ENCODE measurements at places on chromosomes 5 and 9.

DNA sequence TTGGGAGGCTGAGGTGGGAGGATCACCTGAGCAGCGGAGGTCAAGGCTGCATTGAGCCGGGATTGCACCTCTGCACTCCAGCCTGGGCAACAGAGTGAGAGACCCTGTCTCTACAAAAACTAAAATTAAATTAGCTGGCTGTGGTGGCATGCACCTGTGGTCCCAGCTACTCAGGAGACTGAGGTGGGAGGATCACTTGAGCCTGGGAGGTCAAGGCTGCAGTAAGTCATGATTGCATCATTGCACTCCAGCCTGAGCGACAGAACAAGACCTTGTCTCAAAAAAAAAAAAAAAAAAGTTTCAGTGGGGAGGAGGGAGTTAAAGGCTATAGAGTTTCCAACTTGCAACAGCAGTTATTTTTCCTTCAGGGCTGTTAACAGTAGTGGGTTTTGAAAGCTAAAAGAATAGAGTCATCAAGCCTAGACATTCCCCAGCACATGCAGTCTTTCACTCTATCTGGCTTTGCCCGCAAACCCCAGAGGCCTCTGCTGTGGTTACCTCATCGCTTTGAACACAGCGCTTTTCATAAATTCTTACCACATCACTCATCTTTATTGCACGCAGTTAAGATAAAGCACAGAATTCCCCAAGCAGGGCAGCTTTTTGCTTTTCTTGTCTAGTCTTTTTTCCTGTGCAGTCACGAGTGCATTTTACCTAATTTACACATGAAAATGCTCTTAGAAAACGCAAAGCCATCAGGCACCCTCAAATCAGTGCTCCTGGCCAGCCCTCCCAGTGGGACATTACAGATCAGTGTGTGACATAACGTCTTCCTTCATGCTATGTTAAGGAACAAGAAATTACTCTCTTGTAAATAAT, 8.7 kb upstream of the SLC2A8 start:
- peak; percentile 53 for DNase-seq

DNA sequence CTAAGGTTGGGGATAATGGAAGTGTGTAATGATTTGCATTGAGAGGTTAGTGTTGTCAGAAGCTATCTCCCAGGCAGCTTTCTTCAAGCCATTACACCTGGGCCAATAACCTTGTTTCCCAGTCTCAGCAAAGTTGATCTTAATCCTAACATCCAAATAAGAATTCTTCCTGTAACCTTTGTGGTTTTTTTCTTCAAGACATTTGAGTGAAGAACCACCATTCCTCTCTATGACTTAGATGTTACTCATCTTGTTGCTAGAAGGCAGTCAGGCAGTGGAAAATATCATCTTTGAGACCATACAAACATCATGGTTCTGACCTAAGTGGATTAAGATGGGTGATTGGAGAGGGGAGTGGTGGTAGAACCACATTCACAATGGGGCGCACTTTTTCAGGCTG, 103.5 kb downstream of the NDUFAF2 start:
- no peak for DNase-seq

- no peak for DNase-seq
Observed at GRCh38 chr5:4216142-4216541, 620.5 kb downstream of the IRX1 start.

DNA sequence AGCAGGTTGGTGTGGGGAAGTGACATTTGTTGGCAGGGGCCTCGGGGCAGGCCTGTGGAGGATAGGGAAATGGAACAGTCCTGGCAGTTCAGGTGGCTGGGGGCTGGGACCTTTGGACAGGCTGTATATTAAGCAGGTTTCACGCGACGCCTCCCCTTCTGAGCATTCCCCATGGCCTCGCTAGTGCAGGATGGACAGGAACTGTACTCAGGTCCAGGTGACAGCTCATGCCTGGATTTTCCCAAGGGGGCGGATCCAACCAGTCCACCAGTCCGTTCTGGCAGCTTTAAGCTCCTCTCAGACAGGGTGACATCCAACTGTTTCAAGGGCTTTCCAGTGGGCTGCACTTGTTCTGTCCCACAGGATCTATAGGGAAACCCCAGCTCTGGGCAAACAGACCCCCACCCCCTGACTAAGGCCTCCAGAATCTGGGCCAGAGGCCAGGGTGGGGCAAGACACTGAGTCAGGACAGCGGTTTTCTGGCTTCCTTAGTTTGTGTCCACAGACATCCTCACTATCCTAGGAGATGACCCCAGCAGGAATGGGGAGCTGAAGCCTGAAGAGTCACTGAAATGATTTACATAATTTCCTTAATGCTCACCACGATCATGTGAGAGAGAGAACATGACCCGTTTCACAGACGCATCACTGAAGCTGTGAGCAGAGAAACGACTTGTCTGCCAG, 20.9 kb downstream of the CSF2 start:
- DNase-seq, result no peak

DNA sequence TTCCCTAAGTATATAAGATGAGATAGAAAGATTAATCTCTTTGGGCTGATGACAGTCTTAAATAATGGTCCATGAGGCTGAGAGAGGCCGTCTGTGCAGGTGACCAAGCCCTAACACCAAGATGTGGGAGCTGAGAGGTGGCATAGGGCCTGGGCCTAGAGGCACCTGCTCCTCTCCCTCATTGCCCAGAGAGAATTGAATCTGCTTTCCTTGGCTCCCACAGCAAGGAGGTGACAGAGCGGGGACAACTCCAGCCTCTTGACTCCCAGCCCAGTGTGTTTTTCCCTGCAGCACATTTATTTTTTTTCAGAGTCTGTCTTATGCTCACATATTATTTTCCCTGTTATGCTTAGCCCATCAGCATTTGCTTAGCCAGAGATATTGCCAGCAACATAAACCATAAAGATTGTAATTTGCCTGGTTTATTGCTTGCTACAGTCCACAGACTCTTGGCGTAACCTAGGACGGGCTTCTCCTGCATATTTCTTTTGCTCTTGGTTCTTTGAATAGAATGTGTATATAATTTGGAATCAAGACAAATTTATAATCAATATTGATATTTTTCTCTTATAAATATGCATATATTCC, 105.6 kb downstream of the NTRK2 start:
- DNase-seq, result no peak

- no peak for DNase-seq
Observed at GRCh38 chr5:87129046-87129445, 138.6 kb upstream of the RASA1 start.

GRCh38 chr5:20609126-20609525, 621.1 kb upstream of the CDH18 start:
- no peak for DNase-seq

DNA sequence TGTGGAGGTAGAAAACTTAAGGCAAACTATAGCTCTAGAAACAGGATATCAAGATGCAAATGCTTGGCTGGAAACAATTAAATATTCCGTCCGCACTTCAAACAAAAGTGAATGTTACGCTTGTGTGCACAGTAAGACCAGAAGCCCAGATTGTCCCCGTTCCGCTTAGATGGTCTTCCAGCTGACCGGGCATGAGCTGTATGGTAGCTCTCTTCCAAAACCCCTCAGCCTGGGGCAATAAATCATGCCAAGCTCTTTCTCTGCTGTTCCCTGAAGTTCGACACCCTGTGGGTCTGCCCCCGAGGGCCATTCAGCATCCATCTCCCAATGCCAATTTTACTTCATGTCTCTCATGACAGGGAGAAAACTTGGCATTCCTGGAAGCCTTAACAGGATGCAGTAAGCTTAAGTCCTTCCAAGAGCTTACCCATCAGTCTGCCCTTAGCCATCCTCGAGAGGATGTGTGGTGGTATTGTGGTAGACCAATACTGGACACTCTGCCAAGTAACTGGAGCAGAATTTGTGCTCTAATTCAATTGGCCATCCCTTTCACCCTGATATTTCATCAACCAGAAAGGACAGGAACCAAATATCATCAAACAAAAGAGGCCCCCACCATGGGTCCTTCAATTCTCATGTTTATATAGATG, 70.7 kb upstream of the RANBP6 start:
- no peak for DNase-seq

DNA sequence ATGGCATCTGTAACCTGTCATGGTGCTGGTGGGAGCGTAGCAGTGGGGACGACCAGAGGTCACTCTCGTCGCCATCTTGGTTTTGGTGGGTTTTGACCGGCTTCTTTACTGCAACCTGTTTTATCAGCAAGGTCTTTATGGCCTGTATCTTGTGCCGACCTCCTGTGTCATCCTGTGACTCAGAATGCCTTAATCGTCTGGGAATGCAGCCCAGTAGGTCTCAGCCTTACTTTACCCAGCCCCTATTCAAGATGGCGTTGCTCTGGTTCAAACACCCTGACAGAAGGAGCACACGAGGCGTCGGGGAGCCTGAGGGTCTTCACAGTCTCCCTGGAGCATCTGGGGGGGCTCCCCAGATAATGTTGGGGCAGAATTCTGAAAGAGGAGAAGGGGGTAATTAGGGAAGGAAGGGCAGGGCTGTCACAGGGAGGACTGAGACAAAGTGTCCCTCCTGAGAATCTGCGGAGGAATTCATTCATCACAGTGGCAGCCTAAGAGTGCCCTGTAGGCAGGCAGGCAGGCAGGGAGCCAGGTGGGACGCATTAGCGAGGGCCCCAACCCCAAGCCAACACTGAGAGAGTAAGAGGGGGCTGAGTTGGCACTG, 21.3 kb upstream of the NCS1 start:
- DNase-seq, result no peak

GRCh38 chr5:97529354-97529985, 346.4 kb upstream of the RIOK2 start:
- no peak for DNase-seq

DNA sequence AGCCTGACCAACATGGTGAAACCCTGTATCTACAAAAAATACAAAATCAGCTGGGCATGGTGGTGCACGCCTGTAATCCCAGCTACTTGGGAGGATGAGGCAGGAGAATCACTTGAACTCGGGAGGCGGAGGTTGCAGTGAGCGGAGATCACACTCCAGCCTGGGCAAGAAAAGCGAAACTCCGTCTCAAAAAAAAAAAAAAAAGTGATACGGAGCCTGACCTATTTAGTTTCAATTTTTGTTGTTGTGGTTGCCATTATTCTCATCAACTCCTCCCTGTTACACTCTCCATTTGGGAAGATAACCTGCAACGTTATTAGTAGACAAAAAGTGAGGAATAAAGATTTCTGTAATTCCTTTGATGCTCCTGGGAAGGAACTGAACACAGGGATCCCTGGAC, 1.3 kb downstream of the STOM start:
- DNase-seq, result no peak

DNA sequence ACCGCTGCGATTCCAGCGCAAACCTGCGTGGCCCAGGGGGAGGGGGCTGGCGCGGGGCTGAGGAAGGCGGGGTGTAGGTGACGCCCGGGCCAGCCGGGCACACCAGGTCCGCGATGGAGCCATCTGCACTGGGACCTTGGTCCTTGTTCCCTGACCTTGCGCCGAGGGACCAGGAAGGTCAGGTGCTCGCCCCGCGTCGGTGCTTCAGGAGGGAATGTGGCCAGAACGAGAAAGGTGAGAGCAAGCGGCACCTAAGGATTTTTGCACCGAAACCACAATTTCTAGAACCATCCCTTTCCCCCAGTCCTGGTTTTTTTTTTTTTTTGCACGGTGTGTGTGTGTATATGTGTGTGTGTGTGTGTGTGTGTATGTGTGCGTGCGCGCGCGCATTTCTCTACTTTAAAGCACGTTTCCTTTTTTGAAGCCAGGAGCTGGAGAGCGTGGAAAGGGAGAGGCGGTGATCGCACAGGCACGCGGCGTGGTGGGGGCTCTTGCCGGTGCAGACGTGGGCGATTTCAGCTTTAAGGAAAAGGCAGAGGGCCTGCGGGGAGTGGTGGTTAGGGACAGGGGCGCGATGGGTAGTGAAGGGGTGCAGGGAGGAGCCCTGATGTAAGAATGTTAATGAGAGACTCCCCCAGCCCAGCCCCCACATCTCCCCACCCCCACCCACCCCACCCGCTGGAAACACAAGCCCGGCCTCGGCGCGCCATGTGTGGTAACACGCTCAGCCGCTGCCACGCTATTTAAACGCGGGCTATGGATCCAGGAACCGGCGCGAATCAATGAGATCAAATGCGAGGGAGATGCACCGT, at the start of gene NPR3:
Gene NPR3 (plus strand): TSS at position 772 of the 812 bp plus-strand sequence. CDS start 456 bp downstream, outside the sequence.
- no peak for DNase-seq

DNA sequence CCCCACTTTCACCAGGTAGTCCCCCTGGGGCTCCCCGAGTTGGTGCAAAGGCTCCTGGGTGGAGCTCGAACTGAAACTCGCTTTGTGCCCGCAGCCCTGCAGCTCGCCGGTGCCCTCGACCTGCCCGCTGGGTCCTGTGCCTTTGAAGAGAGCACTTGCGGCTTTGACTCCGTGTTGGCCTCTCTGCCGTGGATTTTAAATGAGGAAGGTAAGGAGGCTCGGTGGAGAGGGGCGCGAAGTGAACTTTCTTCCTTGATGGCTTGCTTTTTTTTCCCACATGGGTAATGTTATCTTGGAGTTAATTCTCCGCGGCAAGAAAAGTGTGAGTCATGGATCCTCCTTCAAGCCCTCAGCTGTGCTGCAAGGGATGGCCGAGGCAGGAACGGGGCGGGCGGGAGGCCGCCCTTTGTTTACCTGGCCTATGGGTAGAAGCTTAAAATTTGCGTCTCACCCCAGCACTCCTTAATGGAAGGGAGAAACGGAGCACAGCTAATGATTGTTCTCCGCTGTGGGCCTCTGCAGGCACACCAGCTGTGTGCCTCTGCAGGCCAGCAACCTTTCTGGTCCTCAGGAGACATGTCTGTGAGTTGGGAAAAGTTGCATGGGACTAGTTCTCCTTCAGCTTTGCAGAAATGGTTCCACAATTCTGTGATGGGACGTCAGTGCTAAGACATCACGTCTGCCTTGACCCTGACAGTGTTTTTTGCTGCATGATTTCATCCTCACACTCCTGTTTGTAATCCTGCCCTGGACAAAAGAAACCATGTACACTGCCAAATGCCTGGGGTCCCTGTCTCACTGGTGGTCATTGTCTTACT, 1.1 kb downstream of the MAMDC2 start:
- DNase-seq, result no peak

DNA sequence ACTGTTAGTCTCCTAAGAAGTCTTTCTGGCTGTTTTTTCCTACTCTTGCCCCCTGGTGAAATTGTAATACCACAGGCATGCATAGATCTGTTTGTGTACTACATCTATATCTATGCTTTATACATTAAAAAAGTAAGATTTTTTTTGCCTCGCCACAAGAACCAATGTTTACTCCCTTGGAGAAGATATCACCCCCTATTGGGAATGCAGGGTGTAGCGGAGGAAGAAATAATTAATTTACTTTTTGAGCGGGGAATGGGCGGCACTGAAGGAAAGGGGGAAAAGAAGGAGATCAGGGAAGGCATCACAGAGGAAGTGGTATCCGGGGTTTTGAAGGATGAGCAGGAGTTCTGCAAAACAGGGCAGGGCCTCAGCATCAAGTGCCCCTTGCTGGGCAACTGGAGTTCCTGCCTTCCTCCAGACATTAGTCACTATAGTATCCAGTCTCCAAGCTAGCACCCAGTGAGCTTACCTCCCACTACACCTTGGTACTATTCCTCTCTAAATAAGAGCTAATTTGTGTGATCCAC, 134.9 kb downstream of the GABBR2 start:
- no peak for DNase-seq

GRCh38 chr5:45533663-45534062, 162.5 kb downstream of the HCN1 start:
- no peak for DNase-seq

DNA sequence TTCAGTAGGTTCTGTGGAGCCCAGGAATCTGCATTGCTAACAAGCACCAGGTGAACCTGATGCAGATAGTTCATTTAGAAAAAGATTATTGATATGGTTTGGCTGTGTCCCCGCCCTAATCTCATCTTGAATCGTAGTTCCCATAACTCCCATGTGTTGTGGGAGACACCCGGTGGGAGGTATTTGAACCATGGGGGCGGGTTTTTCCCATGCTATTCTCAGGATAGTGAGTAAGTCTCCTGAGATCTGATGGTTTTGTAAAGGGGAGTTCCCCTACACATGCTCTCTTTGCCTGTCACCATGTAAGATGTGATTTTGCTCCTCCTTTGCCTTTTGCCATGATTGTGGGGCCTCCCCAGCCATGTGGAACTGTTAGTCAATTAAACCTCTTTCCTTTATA, 212.0 kb downstream of the RAB3C start:
- DNase-seq, result no peak

Measured in stimulated activated CD4-positive, alpha-beta T cell treated with anti-CD3 and anti-CD28 coated beads, TNF-alpha, amount 100 ng/mL, for 1 hour (primary cell).